ENCODE measurements at places on chromosomes 6 and 20.

DNA sequence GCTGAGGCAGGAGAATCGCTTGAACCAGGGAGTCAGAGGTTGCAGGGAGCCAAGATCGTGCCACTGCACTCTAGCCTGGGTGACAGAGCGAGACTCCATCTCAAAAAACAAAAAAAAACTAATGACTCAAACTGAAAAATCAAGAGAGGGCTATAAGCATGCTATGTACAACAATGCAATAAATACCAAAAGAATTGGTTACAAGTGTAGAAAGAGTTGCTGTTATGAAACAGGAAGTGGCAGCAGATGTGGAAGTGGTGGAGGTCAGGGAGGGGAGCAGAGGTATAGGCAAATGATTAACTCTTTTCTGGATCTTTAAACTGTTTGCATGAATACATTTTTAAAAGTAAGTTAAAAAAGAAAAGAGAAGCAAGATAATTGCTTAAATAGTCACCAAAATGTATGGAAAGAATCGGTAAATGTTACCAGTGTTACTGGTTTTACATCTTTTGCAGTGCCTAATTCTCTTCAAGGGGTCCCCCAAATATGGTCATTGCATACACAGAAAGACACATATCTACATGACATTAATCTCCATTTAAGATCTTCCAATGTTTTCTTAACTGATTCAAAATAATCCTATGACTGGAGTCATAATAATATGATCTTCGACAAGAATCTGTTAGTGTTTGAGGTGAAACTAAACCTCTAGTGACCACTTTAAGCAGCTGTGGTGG, 15.0 kb downstream of the CALHM6 start:
- DNase-seq, result no peak

DNA sequence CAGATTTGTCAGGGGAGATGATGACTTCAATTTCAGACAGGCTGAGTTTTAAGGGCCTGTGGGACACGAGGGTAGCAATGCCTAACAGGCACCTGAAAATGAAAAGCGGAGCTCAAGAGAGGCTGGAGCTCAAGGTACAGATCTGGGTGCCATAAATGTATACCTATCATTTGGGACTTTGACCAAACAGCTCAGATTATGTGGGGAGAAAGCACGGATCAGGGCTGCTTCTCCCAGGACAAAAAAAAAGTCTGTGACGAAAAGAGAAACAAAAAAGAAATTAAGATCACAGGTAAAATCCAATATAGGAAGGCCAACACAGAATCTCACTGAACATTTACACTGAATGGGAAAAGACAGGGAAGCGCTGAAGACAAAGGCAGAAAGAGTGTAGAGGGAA, 1.9 kb downstream of the PRELID3B start:
- DNase-seq, result no peak

DNA sequence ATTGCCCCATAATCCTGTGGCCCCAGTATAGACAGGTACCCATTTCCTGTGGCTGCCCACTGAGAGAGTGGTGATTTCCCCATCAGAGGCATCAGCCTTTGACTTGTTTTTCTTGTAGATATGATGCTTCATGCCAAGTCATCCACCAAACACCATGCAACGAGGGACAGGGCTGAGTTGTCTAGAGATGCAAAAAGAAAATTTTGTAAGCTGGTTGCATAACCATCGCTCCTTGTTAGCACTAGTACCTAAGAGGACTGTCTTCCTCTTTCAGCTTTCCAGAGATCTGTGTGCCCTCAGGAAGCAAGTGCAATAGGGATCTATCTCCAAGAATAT, 166.8 kb downstream of the BCAS1 start:
- peak; percentile 20 for DNase-seq

- no peak for DNase-seq
Measured at GRCh38 chr6:94088870-94089269, 669.5 kb upstream of the EPHA7 start.

DNA sequence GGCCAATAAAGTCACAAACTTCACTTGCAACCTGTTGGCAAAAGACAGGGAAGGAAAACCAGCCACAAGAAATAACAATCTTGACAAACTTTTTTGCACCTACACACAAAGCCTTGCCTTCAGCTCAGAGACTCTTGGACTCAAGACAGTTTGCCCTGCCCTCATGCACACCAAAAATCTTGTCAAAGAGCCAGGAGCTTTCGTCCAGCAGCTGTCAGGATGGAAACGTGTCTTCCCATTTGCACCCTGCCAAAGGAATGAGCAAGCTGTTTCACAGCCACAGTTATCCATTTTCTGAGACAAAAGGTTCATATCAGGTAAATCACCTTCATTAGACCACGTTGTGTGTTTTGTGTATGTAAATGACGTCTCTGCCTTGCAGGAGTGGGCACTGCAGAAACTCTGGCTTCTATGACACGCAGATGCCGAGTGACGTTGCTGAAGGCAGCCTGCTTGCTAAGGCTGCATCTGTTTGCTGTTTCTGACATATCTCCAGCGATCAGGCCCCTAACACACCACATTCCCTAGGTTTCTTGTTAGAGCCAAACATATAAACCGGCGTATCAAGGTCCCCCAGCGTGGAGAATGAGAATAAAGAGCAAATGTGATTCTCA, 193.4 kb downstream of the SYNDIG1 start:
- no peak for DNase-seq

DNA sequence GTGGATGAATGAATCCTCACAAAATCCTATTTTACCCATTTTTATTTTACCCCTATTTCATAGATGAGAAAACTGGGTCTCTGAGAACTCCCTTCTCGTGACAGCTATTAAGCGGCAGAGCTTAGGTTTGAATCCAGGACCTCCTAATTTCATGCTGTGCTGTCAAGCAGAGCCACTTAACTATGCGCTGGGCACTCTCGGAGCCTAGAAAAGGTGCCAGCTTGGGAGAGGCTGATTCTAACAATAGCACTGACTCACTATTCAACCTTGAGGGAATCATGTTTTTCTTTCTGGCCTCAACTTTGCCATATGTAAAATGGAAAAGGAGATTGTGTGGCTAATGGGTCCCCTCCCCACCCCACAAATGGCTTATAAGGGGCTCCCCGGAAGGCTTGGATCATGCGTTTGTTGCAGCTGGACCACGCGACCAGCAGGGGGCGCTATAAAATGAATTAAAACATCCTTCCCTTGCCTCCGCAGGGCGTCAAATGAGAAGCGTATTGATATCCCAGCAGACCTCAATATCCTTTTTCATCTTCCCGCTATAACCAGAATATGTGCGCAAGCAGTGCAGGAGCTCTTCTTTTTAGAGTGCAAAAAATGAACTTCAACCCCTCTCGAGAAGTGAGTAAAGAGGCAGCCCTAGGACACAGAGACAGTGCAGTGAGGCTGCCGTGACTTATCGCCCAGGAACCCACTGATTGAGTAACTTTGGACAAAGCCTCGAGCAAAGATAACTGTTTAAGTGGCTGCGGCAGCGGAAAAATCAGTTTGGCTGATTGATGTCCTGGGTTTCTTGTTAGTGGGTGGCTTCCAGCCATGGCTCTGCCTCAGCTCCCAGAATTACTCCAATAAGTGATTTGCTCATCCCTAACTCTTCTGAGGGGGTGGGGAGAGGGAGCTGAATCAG, 12.8 kb upstream of the PDYN start:
- DNase-seq, result peak; percentile 17

- peak; percentile 48 for DNase-seq
Measured at GRCh38 chr20:44911264-44911921, 1.5 kb downstream of the PABPC1L start.

DNA sequence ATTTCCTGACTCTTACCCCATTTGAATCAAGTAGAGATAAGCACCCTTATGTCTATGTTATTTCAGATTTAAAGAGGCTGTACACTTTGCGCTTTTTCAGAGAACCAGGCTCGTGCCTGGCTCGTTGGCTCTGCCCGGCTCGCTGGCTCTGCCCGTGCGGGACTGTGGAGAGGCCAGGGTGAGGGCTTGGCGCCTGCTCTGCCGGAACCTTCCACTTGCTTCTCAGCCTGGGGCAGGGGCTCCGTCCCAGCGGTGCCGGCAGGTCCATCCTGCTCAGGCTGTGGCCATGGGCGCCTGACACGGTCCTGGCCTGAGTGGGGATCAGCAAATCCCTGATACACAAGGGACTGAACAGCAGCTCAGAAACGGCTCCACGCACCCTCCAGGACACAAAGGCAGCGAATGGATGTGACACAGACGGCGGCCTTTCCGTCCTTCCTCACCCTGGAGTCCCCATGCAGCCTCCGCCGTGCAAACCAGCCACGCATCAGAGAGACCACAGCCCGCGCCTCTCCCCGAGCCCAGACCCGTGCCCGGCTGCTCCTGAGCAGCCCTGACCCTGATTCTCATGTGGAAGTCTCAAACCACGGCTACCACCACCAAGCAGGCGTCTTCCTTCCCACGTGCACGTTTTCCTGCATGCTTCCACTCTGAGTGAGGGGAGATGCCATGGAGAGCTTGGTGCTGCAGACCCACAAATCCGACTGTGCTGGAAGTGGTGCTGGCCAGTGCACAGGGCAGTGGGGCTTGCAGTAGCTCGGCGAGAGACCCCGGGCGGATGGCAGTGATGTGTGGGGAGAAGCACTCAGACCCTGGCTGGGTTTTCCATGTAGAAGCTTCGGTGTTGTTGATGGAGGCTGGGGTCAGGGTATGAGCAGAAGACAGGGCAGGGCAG, 233.9 kb downstream of the ERMARD start:
- DNase-seq, result no peak

DNA sequence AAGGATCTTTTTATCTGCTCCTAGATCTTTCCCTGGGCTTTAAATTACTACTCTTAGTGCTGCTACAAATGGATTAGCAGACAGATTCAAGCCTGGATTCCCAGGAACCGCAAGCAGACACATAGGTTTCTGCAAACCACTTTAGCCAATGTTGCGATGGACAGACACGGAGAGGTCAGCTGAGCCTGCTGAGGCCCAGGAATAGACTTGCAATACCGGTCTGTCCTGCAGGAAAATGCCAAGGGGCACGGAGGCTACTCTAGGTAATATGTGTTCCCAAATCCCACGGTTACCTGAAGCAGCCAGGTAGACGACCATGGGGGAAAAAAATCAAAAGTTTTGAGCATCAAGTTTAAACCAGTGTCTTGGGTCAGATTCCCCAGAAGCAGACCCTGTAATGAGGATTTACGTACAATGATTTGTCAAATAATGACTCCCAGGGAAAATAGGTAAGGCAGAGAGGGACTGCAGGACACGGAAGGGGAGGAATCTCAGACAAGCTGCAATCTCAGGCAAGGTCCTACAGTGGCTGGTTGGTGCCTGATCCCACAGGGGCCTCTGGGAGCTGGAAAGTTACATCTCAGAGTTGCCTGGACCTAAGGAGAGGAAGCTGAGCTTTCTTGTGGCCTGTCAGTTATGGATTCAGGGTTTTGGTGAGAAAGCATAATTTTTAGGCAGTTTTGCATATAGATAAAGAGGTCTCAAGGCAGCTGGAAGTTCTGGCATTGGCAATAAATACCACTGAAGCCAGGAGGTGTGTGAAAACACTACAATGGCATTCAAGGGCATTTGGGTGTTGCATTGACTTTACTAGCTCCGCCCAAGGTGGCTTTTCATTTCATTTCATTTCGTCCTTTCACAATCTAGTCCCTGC, 12.5 kb downstream of the OTOR start:
- DNase-seq, result no peak

DNA sequence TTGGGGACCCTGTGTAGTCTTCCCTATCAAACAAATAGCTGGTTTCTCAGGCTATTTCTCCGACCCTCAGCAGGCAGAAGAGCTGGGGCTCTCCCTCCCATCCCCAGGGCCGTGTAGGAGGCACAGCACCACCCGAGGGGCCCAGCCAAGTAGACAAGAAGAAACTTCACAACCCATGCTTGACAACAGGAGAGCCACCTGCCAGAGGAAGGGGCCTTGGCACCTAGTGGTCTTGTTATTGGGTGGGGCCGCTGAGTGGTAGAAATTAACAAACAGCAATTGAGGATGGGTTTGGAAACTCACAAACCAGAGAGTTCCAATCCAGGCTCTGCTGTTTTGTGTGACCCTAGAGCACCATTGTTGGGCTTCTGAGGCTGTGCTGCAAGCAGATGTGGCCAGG, 108.5 kb upstream of the CHD6 start:
- no peak for DNase-seq

- no peak for DNase-seq
Measured at GRCh38 chr6:104459543-104459942, 400.2 kb downstream of the HACE1 start.

DNA sequence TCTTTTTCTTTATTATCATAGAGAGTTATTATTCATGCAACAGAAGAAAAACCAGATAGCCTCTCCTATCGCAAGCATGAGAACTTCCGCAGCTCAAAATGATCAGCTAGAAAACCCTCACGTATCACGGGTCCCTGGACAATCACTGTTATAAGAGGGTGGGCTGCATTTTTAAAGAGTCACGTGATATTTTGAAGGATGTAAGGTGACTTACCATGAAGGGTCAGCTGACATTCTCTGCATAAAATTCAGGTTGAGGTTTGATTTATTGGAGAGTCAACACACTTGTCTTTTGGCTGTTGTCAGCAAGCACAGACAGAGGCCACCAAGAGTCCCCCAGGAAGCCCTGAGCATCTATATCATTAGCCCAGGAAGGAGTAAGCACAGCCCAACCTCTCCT, 39.5 kb downstream of the ID4 start:
- DNase-seq, result no peak

DNA sequence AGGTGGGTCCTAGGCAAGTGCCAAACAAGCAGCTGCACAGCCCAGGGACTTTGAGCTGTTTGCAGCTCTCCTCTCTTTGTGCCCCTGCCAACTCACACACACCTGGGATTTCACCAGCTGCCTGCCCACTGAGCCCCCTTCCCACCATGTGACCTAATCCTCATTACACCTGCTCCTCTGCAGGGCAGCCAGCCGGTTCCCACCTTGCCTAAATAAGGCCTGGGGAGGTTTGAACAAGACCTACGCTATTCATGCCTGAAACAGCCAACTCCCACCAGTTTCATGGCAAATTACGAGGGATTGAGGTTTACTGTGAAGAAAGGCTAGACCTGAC, 92.6 kb upstream of the SOX4 start:
- DNase-seq, result no peak

DNA sequence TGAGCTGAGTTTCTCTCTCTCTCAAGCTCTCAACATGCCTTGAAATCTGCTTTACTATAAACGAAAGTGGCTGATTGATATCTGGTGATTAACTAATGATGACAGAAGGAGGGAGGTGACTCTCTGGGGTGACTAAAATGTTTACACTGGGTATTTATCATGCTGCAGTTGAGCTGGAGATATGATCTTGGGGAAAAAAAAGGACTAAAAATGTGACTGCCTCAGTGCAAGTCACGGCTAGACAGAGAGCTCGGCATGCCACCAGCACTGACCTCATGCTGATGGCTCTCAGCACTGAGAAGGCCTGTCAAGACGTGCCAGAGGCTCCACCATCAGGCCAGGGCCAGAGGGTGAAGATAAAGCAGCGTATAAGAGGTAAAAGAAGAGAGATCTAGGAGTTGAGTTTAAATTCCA, 103.1 kb upstream of the SPACA1 start:
- no peak for DNase-seq

- DNase-seq, result no peak
Measured at GRCh38 chr6:110852773-110853172, 21.8 kb upstream of the AMD1 start.

- no peak for DNase-seq
Measured at GRCh38 chr6:105711216-105711615, 308.3 kb upstream of the PREP start.

- no peak for DNase-seq
Measured at GRCh38 chr6:167705211-167705750, 121.4 kb upstream of the AFDN start.
